ENCODE measurements at places on chromosomes 1 and 21. TPM values are rescaled to one million over a fixed set of nuclear protein-coding genes. Genes with fewer than 3 reads are reported as not detected.

DNA sequence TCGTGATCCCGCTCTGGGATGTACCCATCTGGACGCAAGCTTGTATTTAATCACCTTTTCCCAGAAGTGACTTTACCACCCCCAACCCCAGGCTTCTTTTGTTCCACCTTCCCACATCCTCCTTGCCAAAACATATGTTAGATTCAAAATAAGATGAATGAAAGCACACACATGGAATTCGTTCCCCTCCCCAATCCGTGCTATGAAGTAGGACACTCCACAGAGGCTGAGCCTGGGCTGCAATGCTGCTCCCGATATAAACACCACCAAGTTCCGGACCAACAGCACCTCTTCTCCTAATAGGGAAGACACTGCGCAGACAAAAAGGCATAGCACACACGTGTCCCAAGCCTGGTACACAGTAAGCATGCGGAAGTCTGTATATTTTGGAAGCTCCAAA is 86.1 kb downstream of the CLSTN1 start:
- no peak for DNase-seq
- H3K4me3 ChIP-seq: no peak overlapping the region
- peaks cover 27% of the 10 kb centered on the region for H3K4me1 ChIP-seq
- H3K36me3 ChIP-seq: peaks cover 32% of the 10 kb centered on the region
- H3K27ac ChIP-seq: no peak overlapping the region
- no peaks in the 10 kb centered on the region for H3K27me3 ChIP-seq

DNA sequence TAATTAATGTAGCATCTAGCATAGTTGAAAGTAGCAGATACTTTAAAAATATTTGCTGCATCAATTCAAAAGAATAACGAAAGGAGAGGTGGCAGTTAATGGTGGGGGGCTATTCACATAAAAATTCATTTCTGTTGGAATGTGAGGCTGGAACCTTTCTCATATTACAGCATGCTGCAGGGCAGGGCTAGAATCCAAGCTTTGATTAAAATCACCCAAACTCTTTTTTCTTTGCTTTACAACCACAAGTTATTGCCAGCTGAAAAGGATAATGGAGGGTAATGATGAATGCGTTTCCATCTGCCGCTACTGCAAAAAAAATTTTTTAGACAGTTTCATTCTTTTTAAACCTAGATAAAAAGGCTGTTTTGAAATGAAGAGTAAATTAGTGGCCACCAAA is 9.8 kb downstream of the DISP1 start:
- DNase-seq: no peak
- H3K27ac ChIP-seq: no peak overlapping the region
- no peaks in the 10 kb centered on the region for H3K36me3 ChIP-seq
- no peaks in the 10 kb centered on the region for H3K27me3 ChIP-seq

DNA sequence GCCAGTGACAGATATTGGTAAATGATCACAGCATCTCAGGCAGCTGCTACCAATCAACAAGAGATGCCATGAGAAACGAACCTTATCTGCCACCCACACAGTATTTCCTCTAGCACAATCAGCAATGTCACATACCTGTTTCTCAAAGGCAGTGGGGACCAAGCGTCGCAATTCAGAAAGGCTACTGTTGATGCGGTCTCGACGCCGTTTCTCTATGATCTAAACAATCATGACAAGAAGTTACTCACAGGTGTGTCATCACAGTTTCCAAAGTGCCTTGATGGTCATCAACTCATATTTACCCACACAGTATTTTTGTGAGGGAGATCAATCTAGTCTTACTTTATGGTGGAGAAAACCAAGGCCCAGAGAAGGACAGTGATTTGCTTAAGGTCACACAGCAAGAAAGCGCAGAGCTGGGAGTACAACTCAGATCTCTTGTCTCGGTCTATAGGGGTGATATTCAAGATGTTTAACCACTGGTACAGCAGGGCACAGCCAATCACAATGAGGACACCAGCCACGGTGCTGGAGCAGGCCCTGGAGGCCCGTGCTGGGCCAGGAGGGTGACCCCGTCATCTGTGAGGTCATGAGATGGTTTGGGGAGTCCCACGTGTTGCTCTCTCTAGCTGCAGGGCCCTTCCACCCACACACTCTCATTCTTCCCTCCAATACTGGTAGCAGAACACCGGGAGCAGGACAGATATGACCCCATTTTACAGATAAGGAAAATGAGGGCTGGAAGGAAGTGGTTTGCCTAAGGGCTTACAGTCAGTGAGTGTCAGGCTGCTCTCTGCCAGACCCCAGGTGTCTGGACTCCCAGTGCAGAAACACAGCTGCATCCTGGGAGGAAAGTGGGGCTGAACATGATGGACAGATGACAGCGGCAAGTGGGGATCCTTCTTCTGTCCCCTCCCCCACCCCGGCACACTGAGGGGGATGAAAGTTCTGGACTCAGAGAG is 7.8 kb downstream of the HEYL start:
- no peak for DNase-seq
- H3K4me1 ChIP-seq: peaks cover 5% of the 10 kb centered on the region
- no peaks in the 10 kb centered on the region for H3K36me3 ChIP-seq
- peaks cover 8% of the 10 kb centered on the region for H3K27me3 ChIP-seq

LZIC gene
- total RNA-seq: 27.0 TPM

GLIS1 gene
- total RNA-seq: not detected

CRYBG2 gene
- total RNA-seq: 0.37 TPM

DNA sequence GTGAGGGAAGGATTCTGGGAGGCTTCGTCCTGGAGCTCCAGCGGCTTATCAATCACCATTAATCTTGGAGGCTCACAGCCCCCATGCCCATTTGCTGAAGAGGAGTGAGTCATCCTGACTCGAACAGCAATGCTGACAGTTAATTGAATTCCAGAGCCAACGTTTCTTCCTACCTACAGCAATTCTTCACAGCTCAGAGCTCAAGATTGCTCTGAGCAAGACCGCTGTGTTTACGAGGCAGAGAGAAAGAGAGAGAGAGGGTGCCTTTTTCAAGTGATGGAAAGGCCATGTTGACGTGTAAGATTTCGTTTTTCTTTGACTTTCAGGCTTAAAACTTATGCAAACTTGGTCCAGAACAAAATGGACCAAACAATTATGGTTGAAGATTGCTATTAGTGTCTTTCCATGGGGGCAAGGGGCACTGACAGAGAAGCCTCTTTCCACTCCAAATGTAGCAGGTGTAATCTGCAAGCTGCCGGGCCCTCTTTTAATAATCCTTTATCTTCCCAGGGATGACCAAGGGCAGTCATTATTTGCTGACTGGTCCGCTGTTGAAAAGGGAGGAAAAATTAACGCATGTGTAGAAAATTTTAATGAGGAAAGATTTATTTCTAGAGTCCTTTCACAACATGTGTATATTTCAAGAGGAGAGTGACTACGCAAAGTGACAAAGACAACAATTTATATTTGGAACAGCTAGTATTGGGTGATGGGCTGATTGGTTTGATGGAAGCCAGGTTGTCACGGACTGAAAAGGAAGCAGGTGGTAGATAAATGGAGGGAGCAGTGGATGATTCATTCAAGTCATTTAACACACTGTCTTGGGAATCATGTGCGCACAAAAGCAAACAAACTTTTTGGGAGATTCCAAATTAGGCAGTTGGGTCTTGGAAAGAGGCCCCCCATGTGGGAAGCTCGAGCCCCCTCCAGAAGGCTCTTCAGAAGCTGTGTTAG is 136.1 kb upstream of the IRF2BP2 start:
- H3K4me1 ChIP-seq: no peaks in the 10 kb centered on the region
- no peak for DNase-seq
- H3K4me3 ChIP-seq: no peak overlapping the region
- no peak overlapping the region for H3K27ac ChIP-seq
- H3K36me3 ChIP-seq: no peaks in the 10 kb centered on the region
- H3K27me3 ChIP-seq: no peaks in the 10 kb centered on the region

DNA sequence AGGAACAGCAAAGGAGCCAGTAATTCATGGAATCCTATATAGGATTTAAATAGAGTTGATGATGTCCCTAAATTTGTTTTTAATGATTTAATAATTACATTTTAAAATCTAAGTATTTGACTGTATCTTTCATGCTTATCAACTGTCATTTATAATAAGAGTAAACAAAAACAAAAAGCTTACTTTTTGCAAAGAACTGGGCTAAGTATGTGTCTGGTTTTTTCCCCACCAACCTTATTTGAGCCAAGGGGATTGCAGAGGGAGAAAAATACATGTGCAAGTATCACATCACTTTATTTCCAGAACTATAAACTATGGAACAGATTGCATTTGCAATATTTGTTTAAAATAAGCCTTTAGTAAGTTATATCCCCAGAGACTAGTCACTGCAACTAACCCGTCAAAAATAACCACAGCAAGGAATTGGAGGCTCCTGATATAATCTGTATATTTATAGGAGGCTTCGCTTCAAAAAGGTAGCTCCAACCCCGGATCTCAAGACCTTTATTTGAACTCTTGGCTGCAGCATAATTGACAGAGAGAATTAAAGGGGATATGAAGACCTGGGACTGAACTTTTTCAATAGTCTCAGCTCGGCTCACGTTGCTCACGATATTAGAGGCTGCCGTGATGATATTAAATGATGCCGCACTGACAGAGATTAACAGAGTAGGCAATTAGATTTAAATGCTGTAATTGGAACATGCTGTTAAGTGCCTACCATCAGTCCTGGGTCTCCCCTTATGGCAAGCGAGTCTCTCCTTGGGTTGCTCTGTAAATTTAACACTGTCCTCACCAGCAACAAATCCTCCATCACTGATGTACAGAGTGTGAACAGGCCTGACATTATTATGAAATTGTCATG is 329.1 kb upstream of the NFIA start:
- no peak overlapping the region for H3K4me3 ChIP-seq
- no peak overlapping the region for H3K27ac ChIP-seq
- DNase-seq: no peak
- no peaks in the 10 kb centered on the region for H3K4me1 ChIP-seq
- H3K36me3 ChIP-seq: no peaks in the 10 kb centered on the region

CDCA8 gene
- 78.6 TPM for total RNA-seq

RAB42 gene
- not detected for total RNA-seq

DNA sequence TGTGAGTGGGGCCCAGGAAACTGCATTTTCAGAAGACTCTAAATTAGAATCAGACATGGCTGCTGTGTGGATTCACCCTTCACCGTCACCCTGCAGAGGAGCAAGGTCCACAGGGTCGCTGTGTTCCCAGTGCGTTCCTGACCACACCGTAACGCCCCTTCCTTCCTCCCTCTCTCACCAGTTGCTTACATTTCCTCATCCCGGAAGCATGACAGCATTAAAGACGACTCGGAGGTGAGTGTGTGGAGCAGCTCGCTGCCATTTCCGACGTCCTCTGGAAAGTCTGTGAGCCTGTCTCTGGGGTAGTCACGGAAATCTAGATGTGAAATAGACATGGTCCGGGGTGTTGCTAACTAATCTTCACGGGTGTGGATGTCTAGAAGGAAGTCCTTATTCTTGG is 45.9 kb downstream of the FAAP20 start:
- DNase-seq: peak; percentile 79
- H3K36me3 ChIP-seq: no peaks in the 10 kb centered on the region
- no peak overlapping the region for H3K27ac ChIP-seq

DNA sequence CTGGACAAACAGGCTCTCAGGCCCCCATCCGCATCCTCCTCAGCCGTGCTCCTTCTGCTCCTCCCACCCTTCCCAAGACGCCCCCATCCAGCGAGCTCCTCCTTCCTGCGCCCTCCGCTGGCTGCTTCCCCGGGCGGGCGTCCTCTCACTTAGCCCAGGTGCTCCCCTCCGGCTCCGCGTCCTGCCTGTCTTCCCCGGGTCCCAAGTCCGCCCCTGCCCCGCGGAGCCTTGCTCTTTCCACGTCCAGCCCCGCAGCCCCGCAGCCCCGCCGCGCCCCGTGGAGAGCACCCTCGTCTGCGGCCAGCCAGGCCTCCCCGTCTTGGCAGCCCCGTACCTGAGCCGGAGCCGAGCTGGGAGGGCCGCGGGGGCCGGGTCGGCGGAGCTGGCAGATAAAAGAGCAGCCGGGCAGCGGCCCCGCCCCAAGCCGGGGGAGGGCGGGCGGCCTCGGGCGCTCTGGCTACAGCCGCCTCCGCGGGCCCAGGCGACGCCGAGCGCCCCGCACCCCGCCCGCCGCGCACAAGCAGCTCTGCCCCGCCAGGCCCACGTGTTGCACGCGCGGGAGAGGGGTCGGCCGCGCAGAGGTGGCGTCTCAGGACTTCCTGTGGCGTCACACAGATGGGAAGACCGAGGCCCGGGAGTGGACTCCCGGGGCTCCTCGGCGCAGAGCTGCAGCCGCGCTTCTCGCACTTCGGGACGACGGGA is at the start of gene PAQR7:
PAQR7 (minus strand) TSS at position 555 of the 702 bp plus-strand sequence. CDS start 11,869 bp downstream, outside the sequence.
- H3K36me3 ChIP-seq: no peaks in the 10 kb centered on the region
- no peaks in the 10 kb centered on the region for H3K27me3 ChIP-seq
- H3K4me1 ChIP-seq: peaks cover 8% of the 10 kb centered on the region
- DNase-seq: peak; percentile 58

DNA sequence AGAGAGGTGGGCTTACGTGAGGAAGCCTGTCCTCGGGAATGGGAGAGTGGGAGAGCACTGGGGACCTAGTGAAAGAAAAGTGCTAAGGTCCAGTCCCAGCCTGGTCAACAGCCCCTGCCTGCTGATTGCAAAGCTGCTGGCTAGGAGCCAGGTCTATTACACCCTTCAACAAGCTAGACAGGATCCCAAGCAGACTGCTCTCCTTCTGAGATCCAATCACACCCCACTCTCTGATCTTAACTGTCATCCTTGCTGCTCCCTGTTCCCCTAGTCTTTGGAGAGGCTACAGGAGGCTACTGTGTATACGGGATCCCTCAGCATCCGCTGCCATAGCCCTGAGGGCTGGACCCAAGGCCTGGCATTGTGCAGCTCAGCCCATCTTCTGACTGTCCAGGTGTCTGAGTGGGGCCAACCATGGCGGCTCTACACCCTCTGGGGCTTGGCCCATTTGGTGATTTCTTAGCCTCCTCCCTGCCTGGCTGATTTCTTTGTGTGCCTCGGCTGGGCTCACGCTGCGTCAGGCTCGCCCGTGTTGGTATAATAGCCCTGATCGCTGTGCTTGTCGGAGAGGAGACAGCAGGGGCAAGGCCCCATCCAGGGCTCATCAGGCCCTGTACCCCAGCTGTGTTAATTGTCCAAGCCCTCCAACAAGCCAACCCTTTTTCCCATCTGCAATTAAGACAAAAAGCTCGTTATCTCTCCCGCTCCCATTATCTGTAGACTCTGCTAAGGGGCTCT is 43.9 kb downstream of the NAV1 start:
- H3K4me3 ChIP-seq: no peak overlapping the region
- H3K36me3 ChIP-seq: peaks cover 2% of the 10 kb centered on the region
- H3K27ac ChIP-seq: no peak overlapping the region
- no peaks in the 10 kb centered on the region for H3K4me1 ChIP-seq
- no peaks in the 10 kb centered on the region for H3K27me3 ChIP-seq

TTF2 gene
- total RNA-seq: 113 TPM

GRCh38 chr1:48572134-48572533 is 100.1 kb upstream of the SPATA6 start:
- DNase-seq: no peak
- H3K27ac ChIP-seq: no peak overlapping the region
- H3K27me3 ChIP-seq: peaks cover 14% of the 10 kb centered on the region
